ENCODE measurements at places on chromosomes 11 and 22. TPM values are rescaled to one million over a fixed set of nuclear protein-coding genes. Genes with fewer than 3 reads are reported as not detected.
A peak's percentile ranks its signal among the peaks of the same experiment; 100 is the strongest.

DNA sequence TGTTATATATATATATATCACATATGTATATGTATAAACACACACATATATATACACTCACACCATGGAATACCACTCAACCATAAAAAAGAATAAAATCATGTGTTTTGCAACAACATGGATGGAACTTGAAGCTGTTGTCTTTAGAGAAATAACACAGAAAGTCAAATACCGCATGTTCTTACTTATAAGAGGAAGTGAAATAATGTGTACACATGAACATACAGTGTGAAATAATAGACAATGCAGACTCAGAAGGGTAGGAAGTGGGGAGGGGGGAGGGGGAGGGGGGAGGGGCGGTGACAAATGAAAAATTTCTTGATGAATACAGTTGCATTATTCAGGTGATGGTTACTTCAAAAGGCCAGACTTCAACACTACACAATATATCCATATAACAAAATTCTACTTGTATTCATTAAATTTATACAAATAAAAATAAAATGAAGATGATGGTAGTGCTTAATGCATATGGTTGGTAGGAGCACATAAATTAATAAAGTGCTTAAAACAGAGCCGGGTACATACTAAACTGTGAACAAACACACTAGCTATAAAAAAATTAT lies 5.8 kb upstream of the OR5B2 start:
- no peak for DNase-seq

GRCh38 chr11:129992161-129992944 lies 10.3 kb downstream of the PRDM10 start:
- DNase-seq: peak; percentile 57

- peak; percentile 64 for DNase-seq
Observed at GRCh38 chr11:76380159-76380976, 564 bp downstream of the THAP12 start.

- no peak for DNase-seq
Observed at GRCh38 chr22:41920271-41920976, 5.5 kb upstream of the SHISA8 start.

DNA sequence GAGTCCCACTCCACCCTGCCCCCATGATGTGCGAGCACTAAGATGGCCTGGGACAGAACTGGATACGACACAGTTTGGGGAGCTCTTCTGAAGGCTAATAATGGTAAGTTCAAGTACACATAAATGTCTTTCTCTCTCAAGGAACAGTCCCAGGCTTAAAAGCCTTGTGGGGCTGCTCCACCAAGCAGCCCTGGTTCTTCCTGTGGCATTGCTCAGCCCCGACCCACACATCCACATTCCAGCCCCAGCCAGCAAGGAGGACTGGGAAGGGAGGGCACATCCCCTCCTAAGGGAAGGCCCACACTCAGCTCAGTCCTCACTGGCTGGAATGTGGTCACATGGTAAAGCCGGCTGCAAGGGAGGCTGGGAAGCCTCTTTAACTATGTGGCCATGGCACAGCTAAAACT lies 13.3 kb upstream of the MB start:
- no peak for DNase-seq

- peak; percentile 84 for DNase-seq
Observed at GRCh38 chr22:44735518-44736428, 16.6 kb upstream of the ARHGAP8 start.

- DNase-seq: no peak
Observed at GRCh38 chr11:134543241-134543640, 131.2 kb upstream of the B3GAT1 start.

- DNase-seq: no peak
Observed at GRCh38 chr11:88359541-88359940, 22.0 kb upstream of the CTSC start.

DNA sequence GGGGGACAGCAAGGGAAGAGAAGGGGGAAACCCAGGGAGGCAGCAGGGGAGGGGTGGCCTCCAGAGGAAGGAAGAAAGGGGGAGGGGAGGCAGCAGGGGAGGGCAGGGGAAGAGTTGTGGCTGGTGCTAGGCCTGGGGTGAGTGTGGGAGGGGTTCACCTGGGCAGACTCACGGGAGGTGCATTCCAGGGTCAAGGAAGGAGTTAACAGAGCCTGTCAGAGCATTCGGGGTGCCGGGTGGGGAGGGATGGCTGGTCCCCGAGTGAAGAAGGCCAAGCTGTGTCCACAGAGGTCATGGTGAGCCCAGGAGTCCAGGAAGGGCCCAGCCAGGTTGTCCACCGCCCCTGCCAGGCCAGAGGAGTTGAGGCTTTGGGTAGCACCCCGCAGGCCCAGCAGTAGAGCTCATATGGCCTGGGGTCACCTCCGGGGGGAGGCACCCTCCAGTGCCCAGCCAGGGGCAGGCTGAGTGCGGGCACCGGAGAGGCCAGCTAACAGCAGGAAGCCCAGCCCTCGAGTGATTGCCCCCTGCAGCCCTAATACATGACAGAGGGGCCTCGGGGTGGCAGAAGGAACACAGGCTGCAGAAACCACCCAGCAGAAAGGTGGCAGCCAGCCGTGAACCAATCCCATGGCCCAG lies 31.1 kb upstream of the PPARA start:
- no peak for DNase-seq

DNA sequence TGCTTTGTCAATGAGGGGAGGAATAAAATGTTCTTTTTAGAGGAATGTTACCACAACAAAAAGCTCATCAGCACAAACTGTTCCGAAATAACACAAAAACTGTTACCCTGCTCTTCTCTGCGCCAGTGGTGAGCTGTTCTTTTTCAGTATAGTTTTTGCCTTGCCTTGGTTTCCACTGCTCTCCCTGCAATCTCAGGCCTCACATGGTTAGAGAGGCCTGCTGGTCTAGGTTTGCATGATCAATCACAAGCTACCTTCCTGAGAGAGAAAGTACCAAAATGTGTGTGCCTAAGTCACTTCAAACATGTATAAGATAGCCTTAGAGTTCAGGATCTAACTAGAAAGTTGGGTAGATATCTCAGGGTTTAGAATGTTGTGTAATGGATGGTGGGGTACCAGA lies 114.6 kb downstream of the STIM1 start:
- DNase-seq: no peak

DNA sequence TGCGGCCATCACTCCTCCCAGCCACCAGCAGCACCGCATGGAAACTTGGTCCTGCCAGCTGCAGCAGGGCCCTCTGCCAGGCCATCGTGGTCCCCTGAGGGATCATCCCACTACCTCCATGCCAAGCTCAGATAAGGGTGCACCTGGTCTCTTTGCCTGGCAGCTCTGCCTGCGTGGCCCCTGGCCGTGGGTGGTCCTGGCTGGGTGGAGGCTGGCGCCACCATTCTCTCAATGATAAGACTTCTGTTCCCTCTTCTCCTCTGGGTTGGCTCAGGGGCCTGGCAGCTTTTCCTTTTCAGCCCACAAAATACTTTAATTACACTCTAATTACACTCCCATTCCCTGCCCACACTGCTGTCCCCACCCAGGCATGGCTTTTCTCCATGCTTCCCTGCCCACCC lies 26.8 kb upstream of the TSKU start:
- DNase-seq: no peak

DNA sequence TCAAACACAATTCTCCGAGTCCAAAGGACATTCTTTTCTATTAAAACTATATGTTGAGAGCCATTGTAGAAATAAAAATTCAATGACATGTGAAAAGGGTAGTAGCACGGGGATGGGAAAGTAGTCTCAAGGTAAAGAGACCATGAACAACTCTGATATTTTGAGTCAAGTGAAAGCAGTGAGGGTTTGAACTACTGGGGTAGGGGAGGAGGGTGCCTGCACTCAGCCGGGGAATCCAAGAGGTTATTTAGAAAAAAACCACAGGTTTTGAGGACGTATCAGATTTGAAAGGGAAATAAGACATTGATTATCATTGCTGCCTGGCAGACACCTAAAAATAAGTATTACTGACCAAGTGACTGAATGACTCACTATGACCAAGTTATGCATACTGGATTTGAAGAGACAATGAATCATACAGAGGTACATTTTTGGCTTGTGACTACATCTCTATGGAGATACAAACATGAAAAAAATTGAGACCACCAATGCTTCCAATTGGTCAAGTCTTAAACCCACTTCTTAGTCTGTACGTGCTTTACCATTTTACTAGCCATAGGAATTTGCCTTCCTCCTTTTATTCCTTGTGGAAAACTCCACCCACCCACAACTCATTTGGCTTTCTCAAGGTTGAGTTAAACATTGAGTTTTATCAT lies 2.2 kb upstream of the OR52H1 start:
- DNase-seq: no peak

DNA sequence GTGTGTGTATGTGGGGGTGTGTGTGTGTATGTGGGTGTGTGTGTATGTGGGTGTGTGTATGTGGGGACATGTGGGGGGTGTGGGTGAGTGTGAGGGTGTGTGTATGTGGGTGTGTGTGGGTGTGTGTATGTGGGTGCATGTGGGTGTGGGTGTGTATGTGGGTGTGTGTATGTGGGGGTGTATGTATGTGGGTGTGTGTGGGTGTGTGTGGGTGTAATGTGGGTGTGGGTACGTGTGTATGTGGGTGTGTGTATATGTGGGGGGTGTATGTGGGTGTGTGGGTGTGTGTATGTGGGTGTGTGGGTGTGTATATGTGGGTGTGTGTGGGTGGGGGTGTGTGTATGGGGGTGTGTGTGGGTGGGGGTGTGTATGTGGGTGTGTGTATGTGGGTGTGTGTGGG lies 106.7 kb downstream of the SPATA19 start:
- no peak for DNase-seq

- DNase-seq: peak; percentile 11
Observed at GRCh38 chr11:119723243-119723951, 5.6 kb downstream of the NECTIN1 start.

GRCh38 chr11:88414981-88415413 lies 77.5 kb upstream of the CTSC start:
- no peak for DNase-seq

GRCh38 chr11:45869551-45869950 lies 15.9 kb upstream of the MAPK8IP1 start:
- DNase-seq: no peak

GRCh38 chr11:48105096-48105990 lies 111.3 kb upstream of the OR4B1 start:
- DNase-seq: no peak

- DNase-seq: peak; percentile 83
Observed at GRCh38 chr22:39414886-39415285, 15.3 kb downstream of the TAB1 start.

- peak; percentile 84 for DNase-seq
Observed at GRCh38 chr11:67504950-67505581, at the start of gene PITPNM1. TSS of gene PITPNM1 (minus strand) at chr11:67505363. CDS start at chr11:67504180, 1,183 bp downstream.

GRCh38 chr11:92480499-92480898 lies 255.9 kb downstream of the FAT3 start:
- DNase-seq: no peak

- no peak for DNase-seq
Observed at GRCh38 chr11:8956860-8957259, 7.4 kb downstream of the TMEM9B start.

GRCh38 chr11:74546752-74547151 lies 45.6 kb upstream of the POLD3 start:
- DNase-seq: no peak

DNA sequence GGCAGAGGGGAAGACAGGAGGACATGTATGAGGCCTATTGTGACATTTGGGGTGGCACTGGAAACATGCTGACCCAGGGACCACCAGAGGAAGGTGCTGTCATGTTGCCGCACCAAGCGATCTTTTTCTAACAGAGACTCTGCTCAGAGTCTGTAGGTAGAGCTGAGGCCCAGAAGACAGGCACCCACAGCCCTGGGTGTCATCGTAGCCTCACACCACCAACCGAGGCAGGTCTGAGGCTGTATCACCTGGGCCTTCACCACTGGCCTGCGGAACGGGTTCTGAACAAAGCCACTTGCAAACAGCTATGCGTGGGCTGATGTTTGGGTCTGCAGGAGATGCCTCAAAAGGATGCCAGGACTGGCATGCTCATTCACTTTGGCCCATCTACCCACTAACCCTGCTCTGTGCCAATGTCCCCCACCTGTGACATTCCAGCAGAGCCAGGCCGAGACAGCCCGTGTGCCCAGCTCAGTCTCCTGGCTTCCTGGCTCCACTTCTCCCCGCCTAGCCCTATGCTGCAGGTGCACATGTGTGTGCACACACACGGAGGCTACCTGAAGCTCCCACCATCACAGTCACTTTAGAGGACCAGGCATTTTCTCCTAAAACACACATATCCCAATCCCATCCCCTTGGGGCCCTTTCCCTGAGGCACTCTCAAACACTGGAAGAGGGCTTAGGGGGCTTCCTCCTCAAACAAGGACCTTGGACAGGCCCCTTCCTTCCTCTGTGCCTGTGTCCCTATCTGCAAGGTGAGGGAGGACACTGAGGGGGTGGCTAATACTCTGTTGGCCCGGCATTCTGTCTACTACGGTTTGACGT lies 3.6 kb downstream of the TRIM29 start:
- peak; percentile 25 for DNase-seq

- no peak for DNase-seq
Observed at GRCh38 chr11:25057861-25058260, 561.0 kb downstream of the LUZP2 start.

DNA sequence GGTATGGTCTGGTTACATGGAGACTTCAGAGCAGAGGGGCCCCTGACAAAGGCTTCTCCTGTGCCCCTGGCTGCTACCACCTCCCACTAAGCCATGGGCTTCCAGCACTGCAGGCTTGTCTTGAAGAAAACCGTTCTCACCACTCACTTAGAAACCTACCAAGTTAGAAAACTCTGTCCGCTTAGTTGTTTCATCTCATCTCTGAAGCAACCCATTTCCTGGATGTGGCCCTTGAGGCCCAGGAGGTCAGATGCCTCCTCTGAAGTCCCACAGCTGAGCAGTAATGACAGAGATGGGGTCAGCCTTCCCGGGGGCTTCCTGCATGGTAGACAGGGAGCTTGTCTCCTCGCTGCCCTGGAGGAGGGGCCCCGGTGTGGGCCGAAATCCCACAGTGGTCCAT lies 12.9 kb downstream of the CSF2RB start:
- no peak for DNase-seq

GLB1L2 gene
- total RNA-seq: 0.61 TPM

USP2 gene
- total RNA-seq: 1.3 TPM

SHANK3 gene
- total RNA-seq: 13.9 TPM

SLC22A6 gene
- total RNA-seq: not detected

TRIM51 gene
- total RNA-seq: not detected

MAPK11 gene
- 1.7 TPM for total RNA-seq

TMEM126B gene
- 22.4 TPM for total RNA-seq

OR52I1 gene
- total RNA-seq: not detected

POTEH gene
- total RNA-seq: not detected

PTPRCAP gene
- total RNA-seq: 1.8 TPM

SYT13 gene
- 0.63 TPM for total RNA-seq

APOA5 gene
- total RNA-seq: 1,064 TPM

ESRRA gene
- total RNA-seq: 47.6 TPM

CAVIN3 gene
- total RNA-seq: 11.2 TPM

SNX32 gene
- 0.31 TPM for total RNA-seq

Measured in right lobe of liver (tissue), 6 donors.